Stimulated activated CD4-positive, alpha-beta T cell treated with anti-CD3 and anti-CD28 coated beads, Interleukin-1b, Interleukin-23, amount 100 ng/mL, for 1 hour (primary cell): ENCODE measurements at places on chromosomes 1 and 21.

GRCh38 chr21:17495680-17496079 lies 17.2 kb upstream of the CXADR start:
- DNase-seq: no peak

DNA sequence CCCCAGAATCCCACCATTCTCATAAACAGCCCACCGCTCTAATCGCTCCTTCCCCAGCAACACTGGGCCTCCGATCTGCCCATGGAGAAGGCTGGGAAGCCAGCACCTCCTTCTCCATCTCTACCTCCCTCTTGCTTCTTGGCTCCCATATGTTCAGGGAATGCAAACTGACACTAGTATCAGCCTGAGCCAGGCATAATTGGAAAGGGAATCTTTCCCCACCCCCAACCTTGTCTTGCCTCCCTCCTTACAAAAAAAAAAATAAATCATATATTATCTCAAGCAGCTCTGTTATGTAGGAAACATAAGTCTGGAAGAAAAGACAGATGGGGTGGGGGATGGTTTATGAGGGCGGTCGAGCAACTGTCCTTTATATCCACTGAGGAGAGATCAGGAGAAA lies 127.2 kb downstream of the NAV1 start:
- no peak for DNase-seq

GRCh38 chr1:160726498-160727315 lies 12.3 kb upstream of the SLAMF7 start:
- peak; percentile 40 for DNase-seq

DNA sequence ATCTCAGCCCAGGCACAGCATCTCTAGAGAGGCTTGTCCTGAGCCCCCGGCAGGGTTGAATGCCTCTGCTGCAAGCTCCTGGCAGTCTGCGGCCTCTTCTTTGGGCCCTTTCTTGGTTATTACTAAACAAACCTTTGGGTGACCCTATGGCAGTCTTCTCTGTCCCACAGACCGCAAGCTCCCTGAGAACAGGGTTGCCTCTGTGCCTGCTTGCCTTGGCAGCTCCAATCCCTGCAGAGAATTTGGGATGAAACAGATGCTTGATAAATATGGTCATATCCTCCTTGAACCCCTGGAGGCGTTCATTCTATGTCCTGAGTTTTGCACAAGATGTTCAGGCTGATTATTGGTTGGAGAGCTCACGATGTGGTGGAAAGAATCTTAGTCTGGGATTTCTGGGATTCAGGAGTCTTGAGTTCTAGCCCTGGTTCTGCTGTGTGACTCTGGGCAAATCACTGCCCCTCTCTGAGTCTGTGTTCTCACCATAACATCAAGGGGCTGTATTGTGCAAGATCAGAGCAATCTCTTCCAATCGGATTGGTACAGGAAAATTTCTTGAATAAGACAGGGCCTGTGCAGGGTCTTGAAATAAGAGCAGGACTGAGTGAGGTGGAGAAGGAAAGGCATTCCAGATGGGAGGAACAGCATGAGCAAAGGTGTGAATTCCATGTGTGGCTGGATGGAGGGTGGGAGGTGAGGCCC lies 49.6 kb downstream of the EDN2 start:
- DNase-seq: no peak

- no peak for DNase-seq
Measured at GRCh38 chr1:66403007-66403731, 130.8 kb upstream of the SGIP1 start.
